Muscle of leg (tissue), 16 donors: ENCODE measurements at places on chromosomes 3 and 15.

DNA sequence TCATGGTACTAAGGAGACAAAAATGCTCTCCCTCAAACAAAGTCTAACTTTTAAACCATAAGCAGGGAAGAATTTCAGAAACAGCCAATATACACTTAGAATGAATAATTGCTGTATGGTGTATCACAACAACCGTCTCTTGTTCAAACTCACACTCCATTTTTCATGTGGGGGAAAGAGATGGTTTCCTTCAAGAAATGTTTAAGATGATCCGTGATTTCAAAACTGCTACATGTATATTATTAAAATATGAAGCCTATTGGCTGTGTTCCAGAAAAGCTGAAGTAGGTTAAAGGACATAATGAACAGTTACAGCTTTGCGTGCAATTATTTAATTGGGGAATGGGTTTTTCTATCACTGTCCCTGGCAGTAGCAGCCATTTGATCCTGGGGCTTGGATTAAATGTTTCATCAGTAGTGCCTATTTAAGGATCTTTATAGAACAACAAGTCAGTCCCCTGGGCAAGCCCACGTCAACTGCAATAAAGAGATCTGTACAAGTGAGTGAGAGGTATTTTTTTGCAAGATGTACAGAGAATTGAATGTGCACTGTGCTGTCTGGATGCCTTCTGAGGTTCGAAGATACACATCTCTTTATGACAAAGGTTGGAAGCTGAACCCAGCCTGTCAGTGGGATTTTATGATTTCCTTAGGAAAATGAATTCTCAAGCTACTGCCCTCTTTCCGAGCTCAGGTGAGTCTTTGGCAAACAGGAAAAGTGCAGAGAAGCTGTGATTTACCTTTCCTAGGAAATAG, 337.2 kb upstream of the RARB start:
- H3K27me3 ChIP-seq = no peaks in the 10 kb centered on the region

GRCh38 chr15:72229076-72229946, 1.7 kb downstream of the PKM start:
- H3K27ac ChIP-seq = peak overlapping the region; percentile 99
- no peaks in the 10 kb centered on the region for H3K27me3 ChIP-seq
- DNase-seq = peak; percentile 48
- H3K36me3 ChIP-seq = peaks cover 3% of the 10 kb centered on the region

- H3K27me3 ChIP-seq = no peaks in the 10 kb centered on the region
- H3K4me1 ChIP-seq = peaks cover 6% of the 10 kb centered on the region
- no peak for DNase-seq
Measured at GRCh38 chr3:67578416-67578815, 76.0 kb downstream of the SUCLG2 start.

DNA sequence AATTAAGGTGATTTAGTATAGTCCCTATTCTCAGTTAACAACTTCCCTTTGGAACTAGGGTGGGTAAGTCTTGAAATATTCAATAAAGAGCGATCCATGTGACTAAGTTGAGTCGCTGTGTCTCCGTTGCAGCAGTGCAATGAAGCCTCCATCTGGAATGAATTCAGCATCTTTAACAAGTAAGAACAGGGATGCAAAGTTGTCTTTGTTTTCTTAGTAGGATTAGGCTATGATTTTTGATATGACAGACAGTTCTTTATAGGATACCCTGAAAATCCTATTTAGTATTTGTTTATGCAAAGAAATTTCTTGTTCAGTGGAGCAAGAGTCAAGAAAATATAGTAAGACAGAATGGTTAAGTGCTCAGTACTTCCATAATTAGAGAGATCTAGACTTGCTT, 52.7 kb downstream of the RBMS3 start:
- DNase-seq = peak; percentile 80
- peaks cover 12% of the 10 kb centered on the region for H3K4me1 ChIP-seq

- H3K27ac ChIP-seq = no peak overlapping the region
- H3K4me1 ChIP-seq = no peaks in the 10 kb centered on the region
- H3K4me3 ChIP-seq = no peak overlapping the region
- no peaks in the 10 kb centered on the region for H3K36me3 ChIP-seq
- DNase-seq = no peak
Measured at GRCh38 chr15:98164571-98164970, 204.1 kb downstream of the ARRDC4 start.
